ENCODE measurements at places on chromosomes 5 and 9.

GRCh38 chr9:137294091-137294680 lies 7.9 kb downstream of the NRARP start:
- DNase-seq = no peak

- no peak for DNase-seq
These were observed 15.0 kb upstream of the RPS14 start for GRCh38 chr5:150464554-150465012.

DNA sequence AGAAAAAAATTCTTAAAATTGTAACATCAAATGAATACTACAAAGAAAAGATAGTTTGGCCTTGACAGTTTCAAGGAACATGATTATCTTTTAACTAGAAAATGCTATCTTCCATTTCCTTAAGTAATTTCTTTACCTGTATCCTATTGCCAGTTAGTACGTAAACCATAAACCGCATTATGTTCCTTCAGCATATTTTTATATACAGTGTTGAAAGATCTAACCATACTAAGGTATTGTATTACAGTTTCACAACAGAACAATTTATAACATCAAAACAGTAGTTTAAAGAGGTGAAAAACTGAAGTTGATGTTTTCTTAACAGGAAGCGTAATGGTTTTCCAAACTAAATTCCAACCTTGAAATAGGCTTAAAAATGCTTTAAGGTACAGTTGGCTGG lies 45.1 kb downstream of the GLRX start:
- no peak for DNase-seq

GRCh38 chr5:96517295-96517694 lies 84.2 kb upstream of the PCSK1 start:
- DNase-seq = no peak

GRCh38 chr5:170283296-170283695 lies 14.3 kb downstream of the LCP2 start:
- no peak for DNase-seq

- no peak for DNase-seq
These were observed 84.8 kb downstream of the WNK2 start for GRCh38 chr9:93268551-93269314.

GRCh38 chr5:179228341-179229121 lies 116.7 kb downstream of the ADAMTS2 start:
- no peak for DNase-seq

- no peak for DNase-seq
These were observed 605.0 kb downstream of the MTRR start for GRCh38 chr5:8473827-8474568.
